ENCODE measurements at places on chromosomes 1 and 21. TPM values are rescaled to one million over a fixed set of nuclear protein-coding genes. Genes with fewer than 3 reads are reported as not detected.

DNA sequence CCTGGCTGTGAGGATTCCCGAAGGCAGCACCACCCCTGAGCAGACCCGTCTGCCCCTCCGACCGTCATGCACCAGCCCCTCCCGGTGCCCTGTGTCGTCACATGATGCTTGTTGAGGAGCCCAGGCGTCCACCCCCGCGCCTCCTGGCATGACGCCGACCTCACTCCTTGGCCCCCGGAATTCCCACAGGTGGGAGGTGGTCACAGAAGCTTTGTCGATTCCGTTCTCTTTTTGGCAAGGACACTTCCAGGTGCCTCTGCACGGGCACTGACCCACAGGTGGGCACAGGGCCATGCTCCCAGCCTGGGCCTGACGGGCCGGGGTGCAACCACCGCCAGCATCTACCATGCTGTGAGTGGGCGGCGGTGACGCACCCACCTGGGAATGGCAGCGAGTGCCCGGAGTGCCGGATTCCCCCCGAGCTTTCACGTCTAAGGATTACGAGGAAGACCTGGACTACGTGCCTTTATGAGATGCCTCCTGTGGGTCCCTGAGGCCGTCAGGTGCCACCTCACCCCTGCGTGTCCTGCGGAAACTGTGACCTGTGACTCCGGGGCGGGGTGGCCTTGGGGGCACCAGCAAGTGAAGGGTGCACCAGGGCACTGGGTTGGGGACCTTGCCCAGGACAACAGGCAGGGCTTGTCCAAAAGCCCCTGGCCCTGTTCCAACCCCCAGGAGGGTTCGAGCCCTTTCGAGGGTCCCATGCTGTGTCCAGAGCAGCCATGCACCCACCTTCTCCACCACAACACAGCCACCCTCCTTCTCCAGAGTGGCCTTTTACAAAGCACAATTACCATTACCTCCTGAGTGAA, 31.4 kb upstream of the COL6A1 start:
- H3K27me3 ChIP-seq = peaks cover 9% of the 10 kb centered on the region
- H3K4me1 ChIP-seq = no peaks in the 10 kb centered on the region
- no peak for DNase-seq
- no peak overlapping the region for H3K4me3 ChIP-seq
- H3K36me3 ChIP-seq = no peaks in the 10 kb centered on the region

The CFHR4 gene
- total RNA-seq = 0.19 TPM

DNA sequence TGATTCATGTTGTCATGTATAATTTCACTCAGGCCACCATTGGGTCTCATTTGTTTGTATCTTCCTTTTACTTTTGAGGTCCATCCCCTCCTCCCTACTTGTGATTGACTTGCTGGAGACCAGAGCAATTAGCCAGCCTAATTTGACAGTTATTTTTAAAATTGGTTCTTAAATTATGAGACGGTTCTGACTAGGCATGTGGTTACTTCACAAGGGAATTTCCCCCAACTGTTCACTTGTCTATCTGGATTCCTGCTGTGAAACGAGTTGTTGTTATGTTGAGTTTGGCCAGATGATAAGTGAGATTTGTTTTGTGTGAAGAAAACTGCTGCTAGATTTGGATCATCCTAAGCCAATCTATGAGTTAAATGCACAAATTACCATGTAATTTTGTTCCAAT, 359.1 kb downstream of the BARHL2 start:
- no peak for DNase-seq
- H3K27ac ChIP-seq = no peak overlapping the region
- no peak overlapping the region for H3K4me3 ChIP-seq
- H3K4me1 ChIP-seq = no peaks in the 10 kb centered on the region

- DNase-seq = no peak
- no peak overlapping the region for H3K27ac ChIP-seq
- no peaks in the 10 kb centered on the region for H3K27me3 ChIP-seq
- H3K4me1 ChIP-seq = no peaks in the 10 kb centered on the region
- no peaks in the 10 kb centered on the region for H3K36me3 ChIP-seq
Measured at GRCh38 chr1:111906816-111907215, 82.7 kb downstream of the KCND3 start.

The FAM163A gene
- 10.4 TPM for total RNA-seq

- no peak overlapping the region for H3K27ac ChIP-seq
- no peaks in the 10 kb centered on the region for H3K36me3 ChIP-seq
- no peaks in the 10 kb centered on the region for H3K27me3 ChIP-seq
- H3K4me1 ChIP-seq = no peaks in the 10 kb centered on the region
Measured at GRCh38 chr1:218945050-218945449, 228.6 kb upstream of the LYPLAL1 start.

DNA sequence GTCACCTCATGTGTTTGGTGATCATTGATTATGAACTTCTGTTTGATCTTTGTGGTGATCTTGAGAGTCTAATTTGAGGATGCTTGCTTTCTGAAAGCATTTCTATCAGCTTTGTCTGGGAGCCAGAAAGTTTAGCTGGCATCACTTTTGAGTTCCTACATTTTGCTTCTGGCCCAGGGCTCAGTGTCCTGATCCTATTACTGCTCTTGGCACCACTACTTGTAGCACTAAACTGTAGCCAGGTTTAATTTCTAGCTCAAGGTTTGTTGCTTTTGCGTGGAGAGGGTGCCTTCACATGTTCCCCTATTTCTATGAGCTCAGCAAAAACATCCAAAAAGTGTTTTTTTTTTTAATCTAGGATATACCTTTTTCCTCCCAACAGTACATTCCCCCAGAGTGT, 9.3 kb downstream of the TTC3 start:
- no peak overlapping the region for H3K27ac ChIP-seq
- no peak overlapping the region for H3K4me3 ChIP-seq
- no peaks in the 10 kb centered on the region for H3K27me3 ChIP-seq
- no peaks in the 10 kb centered on the region for H3K36me3 ChIP-seq

The LCE2C gene
- total RNA-seq = not detected

The TTC39A gene
- 1.1 TPM for total RNA-seq

DNA sequence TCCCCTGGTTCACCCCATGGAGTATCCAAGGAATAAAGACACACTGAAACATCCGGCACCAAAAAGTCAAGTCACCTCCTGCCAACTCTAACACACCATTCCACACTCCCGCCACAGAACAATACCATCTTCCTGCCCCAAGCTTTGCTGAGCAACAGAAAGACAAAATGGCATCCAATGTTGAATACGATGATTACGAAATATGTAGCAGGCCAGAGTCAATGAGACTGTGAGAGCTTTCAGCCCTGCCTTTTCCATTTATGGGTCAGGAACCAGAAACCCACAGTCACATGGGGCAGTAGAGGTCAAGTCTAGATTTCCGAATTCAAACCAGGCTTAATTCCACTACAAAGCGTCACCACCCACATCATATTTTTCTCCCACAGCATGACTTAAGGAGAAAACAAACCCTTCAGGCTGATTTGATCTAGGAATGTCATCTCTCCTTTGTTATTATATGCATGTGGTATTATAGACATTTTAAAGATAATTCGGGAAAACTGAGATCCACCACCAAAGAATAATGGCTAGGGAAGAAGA, 249.8 kb downstream of the SETD4 start:
- H3K4me3 ChIP-seq = no peak overlapping the region
- H3K27ac ChIP-seq = no peak overlapping the region
- no peak for DNase-seq
- peaks cover 2% of the 10 kb centered on the region for H3K27me3 ChIP-seq
- no peaks in the 10 kb centered on the region for H3K36me3 ChIP-seq
- no peaks in the 10 kb centered on the region for H3K4me1 ChIP-seq

DNA sequence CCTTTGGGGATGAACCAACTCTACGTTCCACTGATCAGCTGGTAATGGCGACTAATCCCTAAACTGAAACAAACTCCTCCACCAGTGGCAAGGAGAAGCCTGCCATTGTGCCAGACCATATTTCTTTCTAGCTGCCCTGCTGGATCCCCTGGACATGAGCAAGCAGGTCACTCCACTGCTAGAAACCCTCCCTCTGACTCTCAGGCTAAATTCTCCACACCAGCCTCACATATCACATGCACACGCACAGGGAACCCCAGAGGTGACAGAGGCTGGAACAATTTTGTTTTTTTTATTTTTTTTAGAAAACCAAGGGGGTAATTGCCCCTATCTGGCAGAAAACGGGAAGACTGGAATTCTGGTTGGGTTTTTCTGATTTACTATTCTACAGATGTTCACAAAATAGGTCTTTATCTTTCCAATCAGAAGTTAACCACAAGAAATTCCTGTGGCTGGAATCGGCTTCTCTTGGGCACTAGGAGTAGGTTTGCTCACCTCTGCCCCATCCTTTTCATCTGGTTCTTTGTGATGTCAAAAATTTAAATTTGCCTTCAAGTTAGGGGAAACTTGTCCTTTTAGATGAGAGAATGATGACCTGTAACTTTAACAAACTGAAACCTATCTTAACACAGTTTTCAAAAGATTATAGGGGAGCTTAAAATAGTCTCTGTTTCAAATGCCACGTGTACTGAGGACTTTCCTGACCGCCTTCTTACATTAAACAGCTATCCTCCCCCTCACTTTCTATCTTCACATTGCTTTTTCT, 258.1 kb downstream of the SDCCAG8 start:
- no peaks in the 10 kb centered on the region for H3K27me3 ChIP-seq
- peaks cover 7% of the 10 kb centered on the region for H3K4me1 ChIP-seq
- no peak for DNase-seq

- no peak for DNase-seq
- peaks cover 33% of the 10 kb centered on the region for H3K4me1 ChIP-seq
- H3K4me3 ChIP-seq = no peak overlapping the region
- H3K36me3 ChIP-seq = no peaks in the 10 kb centered on the region
- H3K27me3 ChIP-seq = no peaks in the 10 kb centered on the region
Measured at GRCh38 chr1:229229721-229230139, 41.2 kb upstream of the RAB4A start.

GRCh38 chr1:203677771-203678170, 51.1 kb downstream of the ATP2B4 start:
- no peak overlapping the region for H3K27ac ChIP-seq
- no peak for DNase-seq
- no peaks in the 10 kb centered on the region for H3K36me3 ChIP-seq
- no peak overlapping the region for H3K4me3 ChIP-seq
